ENCODE measurements at places on chromosomes 11 and 22.

DNA sequence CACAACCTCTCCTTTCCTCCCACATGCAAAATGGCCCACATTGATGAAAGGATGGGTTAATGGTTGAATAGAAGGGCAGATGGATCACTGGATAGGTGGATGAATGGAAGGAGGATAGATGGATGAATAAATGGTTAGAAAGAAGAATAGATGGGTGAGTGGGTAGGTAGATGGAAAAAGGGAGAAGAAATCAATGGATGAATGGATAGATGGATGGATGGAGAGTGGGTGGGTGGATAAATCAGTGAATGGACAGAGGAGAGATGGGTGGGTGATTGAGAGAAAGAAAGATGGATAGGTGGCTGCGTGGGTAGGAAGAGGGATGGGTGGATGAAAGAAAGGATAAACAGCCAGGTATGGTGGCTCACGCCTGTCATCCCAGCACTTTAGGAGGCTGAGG lies 1.2 kb downstream of the SEC14L3 start:
- no peak for DNase-seq

GRCh38 chr11:36013950-36014897 lies 70.4 kb downstream of the LDLRAD3 start:
- DNase-seq, result no peak

- DNase-seq, result no peak
These were observed 38.8 kb downstream of the FLI1 start for GRCh38 chr11:128732471-128733277.

DNA sequence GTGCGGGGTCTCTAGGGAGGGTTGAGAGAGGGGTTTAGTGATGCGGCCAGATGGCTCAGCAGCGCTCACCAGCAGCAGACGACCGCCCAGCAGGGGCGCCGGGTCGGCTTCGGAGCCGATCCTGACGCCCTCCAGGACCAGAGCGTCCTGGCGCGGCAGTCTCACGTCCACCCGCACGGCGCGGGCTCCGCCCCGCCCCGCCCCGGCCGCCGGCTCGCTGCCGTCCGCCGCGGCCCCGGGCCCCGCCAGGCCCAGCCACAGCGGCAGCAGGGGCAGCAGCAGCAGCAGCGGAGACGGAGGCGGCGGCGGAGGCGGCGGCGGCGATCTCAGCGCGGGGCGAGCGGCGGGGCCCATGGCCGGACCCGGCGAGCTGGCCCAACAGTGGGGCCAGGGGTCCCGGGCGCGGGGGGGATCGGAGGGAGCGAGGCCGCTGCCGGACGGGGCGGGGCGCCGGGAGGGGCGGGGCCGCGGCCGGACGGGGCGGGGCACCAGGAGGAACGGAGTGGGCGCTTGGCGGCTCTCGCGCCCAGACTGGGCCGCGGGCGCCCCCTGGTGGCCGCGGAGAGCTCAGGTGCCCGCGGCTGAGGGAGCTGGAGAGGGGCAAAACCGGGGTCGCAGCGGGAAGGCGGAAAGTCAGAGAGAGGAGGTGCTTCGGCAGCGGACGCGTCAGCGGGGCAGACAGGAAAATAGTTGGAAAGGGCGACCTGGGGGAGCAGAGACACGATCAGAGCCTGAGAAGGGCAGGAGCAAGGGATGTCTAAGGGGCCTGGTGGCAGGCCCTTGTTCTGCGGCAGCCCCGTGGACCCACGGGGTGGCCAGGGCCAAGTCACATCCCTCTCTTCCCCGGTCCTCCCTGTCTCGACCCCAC lies at the start of gene RNF215:
Gene RNF215, minus strand, starts transcription at position 452 of the 868 bp plus-strand sequence. Its CDS starts 98 bp downstream, at position 354.
- DNase-seq, result peak; percentile 61

- peak; percentile 44 for DNase-seq
These were observed 22.7 kb upstream of the GRAMD1B start for GRCh38 chr11:123407130-123407995.

DNA sequence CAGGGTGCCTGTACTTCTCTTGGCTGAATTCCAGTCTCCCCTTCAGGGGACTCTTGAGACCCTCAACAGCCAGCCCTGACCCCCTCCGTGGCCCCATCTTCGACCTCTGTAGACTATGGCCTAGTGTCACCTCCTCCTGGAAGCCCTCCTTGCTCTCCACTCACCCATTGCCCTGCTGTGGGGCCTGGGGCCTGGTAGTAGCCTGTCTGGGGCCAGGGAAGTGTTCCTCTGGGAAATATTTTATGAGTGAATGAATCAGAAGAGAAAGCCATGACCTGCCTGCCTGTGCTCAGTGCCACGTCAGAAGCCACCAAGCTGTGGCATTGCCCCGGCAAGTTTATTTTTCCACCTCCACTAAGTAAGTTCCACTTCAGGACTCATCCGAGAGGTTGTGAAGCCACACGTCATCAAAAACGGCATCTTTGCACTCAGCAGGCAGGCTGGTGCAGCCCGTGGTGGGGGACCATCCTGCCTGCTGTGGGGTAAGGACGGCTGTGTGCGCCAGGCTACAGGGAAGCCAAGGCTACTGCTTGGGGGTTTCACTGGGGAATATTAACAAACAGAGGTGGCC lies 59.6 kb upstream of the PPARA start:
- DNase-seq, result no peak

DNA sequence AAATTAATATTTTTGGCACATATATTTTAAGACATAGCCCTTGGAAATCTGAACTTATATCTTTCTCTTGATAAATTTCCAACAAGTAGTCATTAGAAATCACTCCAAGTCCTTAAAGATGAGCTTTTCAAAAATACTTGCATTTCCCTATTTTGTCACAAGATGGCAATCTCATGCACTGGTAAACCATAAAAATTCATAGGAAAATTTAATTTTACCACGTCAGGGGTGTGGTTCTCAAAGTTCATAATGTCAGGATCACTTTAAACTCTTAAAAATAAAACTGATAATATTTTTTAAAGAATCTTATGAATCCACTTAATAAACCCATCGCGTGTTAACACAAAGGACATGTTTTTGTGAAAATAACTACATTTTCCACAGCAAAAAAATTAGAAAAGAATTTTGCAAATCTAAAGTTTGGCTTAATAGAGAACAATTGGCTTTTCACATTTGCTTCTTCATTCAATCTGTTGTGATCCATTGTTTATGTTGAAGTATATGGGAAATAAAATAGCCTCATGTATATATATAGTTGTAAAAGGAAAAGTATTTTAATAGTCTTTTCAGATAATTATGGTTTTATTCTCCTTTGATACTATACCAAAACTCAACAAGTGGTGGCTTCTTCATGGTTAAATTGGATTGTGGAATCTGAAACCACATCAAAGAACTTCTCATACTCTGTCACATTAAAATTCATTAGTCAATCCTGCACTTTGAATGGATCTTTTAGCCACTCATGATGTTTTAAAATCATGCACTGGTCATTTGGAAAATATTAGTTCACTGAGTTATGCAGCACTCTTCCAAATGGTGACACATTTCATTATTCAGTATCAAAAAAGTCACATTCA lies 169.1 kb downstream of the CADM1 start:
- no peak for DNase-seq

DNA sequence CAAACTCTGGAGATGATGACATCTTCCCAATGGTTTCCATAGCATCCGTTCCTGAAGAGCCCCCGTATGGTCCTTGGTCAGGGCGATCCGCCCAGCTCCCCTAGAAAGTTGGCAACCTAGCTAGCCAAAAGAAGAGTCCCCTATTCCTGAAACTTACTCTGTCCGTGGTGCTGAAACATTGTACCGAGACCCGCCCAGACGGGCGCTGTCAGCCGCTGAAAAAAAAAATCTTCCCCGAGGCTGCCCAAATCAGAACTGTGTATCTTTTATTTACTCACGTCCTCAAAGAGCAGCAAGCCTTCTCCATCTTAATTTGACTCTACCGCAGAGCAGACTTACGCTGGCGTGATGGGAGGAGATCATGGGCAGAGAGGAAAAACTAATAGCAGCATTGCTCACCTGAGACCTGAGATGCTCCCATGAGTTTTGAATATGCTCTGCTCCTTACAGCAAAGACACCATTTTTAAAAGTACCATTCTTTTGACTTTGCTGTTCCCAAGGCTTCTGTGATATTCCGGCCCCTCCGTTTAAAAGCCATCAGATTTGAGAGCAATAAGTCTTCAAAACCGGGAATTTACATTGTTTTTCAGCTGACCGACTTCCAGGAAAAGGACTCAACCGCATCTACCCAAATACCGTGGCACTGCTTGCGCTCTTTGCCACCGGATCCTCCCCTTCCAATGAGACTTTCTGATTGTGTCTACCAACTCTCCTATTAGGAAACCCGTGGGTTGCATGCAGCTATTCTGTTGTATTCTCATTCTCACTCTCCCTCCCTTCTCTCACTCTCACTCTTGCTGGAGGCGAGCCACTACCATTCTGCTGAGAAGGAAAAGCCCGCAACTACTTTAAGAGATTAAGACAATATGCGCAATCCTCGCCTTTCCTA lies at the start of gene SLC17A6:
Gene SLC17A6, plus strand, starts transcription at position 786 of the 890 bp plus-strand sequence. CDS start 153 bp downstream, outside the sequence.
- no peak for DNase-seq

DNA sequence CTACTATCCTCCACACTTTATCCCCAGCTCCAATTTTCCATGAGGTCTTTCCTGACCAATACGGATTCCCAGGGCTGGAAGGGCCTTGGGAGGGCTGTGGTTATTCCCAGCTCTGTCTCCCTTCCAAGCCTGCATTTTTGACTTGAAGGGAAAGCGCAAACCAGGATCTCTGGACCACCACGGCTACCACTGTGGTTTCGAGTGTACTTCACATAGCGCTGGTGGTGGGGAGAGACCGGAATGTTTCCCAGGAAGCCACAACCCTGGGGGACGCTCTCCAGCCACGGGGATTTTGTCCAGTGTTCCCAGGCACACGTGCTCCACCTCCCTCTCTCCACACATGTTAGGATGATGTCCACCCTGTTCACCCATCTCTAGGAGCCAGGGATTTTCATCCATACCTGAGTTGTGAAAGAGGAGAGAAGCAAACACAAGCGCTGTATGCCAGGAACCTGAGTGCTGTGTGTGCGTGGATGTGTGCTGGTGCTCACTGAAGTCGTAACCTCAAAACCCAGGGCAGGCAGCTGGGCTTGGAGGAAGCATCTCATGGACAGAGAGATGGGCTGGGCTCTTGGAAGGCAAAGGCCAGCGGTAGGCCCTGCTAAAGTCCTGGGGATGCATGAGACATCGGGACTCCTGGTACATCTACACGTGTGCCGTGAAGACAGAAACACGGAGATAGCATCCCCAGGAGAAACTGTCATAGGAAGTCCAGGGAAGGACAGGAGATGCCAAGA lies 1.3 kb upstream of the NPTXR start:
- no peak for DNase-seq

All from activated T-cell treated with anti-CD3 and anti-CD28 coated beads for 4 hours (primary cell).